Stimulated activated CD8-positive, alpha-beta memory T cell treated with anti-CD3 and anti-CD28 coated beads, Interleukin-7, amount 100 ng/mL, for 48 hours (primary cell): ENCODE measurements at places on chromosomes 5 and 9.
A peak's percentile ranks its signal among the peaks of the same experiment; 100 is the strongest.

GRCh38 chr9:115373000-115373709 is 255.2 kb upstream of the TNC start:
- DNase-seq: peak; percentile 18

DNA sequence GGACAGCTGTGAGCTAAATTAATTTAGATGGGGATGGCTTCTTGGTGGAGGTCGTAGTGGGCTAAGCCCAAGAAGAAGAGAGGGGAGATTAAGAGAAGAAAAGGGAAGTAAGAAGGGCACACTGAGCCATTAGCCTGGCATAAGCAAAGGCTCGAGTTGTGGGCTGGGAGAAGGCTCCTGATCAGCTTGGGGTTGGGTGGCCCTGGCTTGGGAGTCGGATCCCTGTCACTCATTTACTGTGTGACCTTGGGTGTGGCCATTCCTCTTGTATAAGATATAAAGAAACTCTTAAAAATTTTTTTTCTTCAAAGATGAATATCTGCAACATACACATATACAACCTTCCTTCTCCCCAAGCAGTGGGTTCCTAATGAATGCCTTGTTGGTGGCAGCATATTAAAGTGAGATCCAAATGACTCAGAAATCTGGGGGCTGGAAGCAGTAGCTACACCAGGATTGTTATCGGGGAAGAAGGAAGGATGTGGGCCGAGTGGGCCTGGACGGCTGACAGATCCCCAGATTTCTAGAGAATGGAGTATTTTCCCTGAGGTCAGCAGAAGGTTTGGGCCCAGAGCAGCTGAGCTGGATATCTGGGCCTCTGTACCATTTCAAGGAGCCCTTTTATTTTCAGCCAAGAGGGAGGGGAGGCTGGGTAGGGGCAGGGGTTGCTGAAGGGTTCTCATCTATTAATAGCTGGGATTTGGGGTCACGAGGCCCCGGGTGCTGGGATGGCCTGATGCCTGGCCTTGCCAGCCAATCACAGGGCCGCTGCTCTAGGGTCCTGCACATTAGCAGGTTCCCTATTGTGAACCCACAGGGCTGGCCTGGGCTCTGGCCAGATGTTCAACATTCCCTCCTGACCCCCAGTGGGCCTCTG is 52.1 kb downstream of the PPARGC1B start:
- no peak for DNase-seq

GRCh38 chr5:65394087-65394486 is 87.6 kb downstream of the ADAMTS6 start:
- DNase-seq: no peak

GRCh38 chr5:131406975-131407638 is 143.3 kb downstream of the CDC42SE2 start:
- no peak for DNase-seq

DNA sequence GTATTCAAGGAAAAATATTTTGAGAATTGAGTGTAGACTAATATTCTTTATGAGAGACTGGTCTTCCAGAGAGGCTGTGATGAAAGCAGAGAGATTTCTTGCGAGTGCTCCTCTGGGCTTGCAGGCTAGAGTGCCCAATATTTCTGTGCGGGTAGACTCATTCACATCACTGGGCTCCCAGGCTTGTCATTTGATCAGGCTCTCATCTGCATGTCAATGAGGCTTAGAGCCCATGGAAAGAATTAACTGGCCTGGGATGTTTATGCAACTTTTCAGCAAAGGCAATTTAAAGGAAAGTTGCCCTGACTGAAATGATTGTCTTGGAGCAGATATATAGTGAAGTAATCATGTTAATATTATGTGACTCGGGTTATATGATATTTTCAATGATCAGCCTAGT is 42.3 kb downstream of the SNCAIP start:
- DNase-seq: no peak

DNA sequence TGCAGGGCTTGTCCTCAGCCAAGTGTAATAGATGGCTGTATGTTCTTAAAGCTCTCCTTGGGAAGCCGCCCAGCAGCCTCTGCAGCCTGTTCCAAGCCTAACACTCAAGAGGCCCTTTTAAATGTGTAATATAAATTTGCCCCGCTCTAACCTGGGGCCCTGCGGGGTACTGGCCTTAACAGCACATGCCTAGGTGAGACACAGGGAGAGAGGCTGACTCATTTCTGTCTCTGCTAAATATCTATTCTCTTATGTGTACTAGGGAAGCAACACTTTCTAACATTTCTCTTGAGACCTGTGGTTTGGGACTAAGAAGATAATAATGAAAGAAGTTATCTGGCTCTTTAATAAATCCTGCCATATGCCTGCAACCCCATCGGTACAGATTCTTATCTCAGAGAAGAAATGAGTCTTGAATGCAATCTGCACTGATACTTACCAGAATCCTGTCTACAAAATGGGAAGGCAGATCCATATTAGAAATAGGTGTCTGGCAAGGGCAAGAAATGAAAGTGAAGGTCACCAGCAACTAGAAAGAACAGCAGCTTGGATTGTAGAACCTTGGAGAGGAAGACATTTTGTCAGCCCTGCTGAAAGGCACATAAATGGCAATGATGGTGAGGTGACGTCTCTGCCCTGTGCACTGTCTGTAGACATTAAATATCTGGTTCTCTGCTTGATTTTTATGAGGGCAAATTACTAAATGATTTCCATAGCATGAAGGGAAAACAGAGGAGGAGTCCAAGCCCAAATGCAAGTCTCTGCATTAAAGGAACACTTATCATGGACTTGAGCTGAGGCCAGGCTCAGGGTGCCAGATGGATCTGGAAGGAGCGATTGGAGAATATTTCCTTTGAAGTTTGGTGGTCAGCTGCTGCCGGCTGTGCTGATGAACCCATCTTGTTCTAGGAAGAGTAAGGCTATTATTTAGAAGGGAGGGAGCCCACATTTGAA is 14.5 kb upstream of the TGFBI start:
- DNase-seq: no peak

- no peak for DNase-seq
Observed at GRCh38 chr5:34523387-34523726, 132.8 kb upstream of the RAI14 start.

DNA sequence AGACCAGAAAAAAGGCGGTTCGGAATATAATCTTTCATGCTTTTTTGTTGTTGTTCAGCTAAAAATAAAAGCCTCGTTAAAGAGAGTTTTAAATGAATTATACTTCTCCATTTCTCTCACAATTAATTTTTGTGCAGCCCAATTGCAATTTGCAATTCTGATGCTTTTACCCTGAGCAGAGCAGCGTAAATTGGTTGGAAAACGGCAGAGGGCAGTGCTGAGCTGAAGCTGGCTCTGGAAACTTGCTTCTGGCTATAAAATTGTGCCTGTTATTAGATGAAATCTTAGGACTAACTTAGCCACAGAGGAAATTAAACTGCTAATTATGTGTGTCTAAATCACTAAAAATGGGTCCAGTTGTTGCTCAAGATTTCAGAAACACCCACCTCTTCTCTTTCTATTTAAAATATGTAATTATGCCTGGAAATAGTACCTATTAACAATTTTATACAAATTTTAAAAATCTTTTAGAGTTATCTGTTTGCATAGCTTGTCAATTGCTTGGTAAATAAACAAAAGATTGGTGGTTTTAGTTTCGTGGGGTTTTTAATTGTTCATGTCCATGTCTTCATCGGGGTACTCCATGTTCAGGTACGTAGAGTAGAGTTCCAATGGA is 441.8 kb upstream of the TLE4 start:
- DNase-seq: no peak

- DNase-seq: no peak
Observed at GRCh38 chr9:98410185-98410697, 154.8 kb upstream of the TBC1D2 start.

GRCh38 chr5:158463938-158464337 is 605.0 kb upstream of the CLINT1 start:
- no peak for DNase-seq

DNA sequence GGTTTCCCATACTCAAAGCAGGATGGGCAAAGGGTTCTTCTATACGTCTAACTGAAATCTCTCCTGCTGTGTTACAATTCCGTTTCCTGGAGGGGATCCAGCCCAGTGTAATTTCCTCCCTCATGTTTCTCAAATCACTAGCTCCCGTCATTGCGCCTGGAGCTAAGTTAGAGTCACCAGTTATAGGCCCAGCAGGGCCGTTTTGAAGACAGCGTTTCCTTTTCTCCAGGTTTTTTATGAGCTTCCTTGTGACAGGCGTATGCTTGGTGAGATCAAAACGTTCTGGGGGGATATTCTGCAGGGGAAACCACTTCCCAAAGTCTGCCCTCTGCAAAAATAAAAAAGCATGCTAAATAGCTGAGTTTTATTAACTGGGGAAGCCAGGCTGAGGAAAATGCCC is 53.0 kb upstream of the WWC1 start:
- no peak for DNase-seq

DNA sequence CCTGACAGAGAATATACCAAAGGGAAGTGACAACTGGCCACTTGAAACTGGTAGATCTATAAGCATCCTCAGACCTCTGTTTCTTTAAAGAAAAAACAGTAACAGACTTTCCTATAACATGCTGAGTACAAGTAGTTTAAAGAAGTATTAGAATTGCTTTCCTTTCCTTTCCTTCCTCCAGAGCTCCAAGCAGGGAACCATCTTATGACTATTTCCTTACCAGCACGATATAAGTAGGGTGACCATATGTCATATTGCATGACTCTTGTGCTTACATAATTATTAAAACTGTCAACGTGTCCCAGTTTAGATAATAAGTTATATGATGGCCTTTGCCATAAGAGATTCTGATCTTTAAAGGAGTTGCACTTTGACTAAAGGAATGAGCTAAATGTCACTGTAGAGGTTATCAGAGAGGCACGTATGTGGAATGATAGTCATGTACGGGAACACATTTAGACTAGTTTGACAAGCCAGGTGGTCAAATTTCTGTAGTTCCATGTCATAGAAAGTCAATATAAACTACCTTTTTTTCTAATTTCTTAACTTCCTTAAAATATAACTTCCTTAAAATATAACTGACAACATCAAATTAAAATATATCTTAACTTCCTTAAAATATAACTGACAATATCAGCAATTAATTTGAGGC is 212.7 kb upstream of the CD180 start:
- DNase-seq: no peak

DNA sequence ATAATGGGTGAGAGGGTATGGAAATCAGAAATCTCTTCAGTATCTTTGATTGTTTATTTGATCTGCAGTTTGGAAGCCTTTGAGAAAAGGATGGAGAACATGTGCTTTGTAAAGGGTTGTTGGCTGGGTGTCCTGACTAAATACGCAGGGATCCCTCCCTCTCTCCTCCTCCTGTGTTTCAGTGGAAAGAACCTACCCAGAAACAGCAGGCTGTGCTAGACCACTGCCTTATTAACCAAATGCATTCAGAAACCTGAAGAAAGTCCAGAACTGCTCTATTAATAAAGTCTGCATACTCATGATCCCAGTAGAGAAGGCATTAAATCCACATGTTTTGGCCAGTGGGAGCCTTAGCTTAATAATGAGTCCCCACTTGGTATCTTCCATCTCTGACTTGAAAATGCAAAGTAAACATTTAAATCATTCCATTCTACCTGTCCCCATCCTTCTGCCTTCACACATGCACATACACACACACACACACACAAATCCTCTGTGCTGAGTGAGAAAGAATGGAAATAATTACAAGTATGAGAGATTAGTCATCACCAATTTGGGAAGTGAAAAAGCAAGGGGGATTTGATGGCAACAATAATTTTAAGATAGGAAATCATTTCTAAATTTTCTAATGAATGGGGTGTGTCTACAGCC is 10.0 kb upstream of the LECT2 start:
- no peak for DNase-seq

DNA sequence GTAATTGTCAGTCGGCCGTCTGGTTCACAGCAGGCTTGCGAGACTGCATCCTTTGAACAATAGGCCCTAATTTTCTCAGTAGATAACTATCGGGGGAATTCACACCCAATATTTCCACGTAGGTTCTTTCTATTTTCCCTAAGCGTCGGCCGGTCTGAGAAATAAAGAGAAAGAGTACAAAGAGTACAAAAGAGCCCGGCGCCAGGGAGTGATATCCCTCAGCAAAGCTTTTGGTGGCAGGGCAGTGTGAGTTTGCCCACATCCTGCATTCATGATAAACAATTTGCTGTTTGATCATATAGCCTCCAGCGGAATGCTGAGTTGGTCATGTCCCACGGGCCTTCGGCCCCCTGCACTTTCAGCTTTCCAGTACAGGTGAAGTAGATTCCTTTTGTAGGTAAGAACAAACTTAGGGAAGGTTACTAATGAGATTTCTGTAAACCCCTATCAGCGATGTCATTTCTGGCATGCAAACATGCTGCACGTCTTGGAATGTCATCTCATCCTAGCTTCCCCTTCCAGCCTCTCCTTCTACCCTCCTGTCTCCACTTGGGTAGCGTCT is 4.7 kb upstream of the PTGR1 start:
- no peak for DNase-seq

- DNase-seq: no peak
Observed at GRCh38 chr9:38331141-38331540, 61.4 kb upstream of the ALDH1B1 start.

- DNase-seq: no peak
Observed at GRCh38 chr9:128072144-128073021, 4.4 kb downstream of the SLC25A25 start.

DNA sequence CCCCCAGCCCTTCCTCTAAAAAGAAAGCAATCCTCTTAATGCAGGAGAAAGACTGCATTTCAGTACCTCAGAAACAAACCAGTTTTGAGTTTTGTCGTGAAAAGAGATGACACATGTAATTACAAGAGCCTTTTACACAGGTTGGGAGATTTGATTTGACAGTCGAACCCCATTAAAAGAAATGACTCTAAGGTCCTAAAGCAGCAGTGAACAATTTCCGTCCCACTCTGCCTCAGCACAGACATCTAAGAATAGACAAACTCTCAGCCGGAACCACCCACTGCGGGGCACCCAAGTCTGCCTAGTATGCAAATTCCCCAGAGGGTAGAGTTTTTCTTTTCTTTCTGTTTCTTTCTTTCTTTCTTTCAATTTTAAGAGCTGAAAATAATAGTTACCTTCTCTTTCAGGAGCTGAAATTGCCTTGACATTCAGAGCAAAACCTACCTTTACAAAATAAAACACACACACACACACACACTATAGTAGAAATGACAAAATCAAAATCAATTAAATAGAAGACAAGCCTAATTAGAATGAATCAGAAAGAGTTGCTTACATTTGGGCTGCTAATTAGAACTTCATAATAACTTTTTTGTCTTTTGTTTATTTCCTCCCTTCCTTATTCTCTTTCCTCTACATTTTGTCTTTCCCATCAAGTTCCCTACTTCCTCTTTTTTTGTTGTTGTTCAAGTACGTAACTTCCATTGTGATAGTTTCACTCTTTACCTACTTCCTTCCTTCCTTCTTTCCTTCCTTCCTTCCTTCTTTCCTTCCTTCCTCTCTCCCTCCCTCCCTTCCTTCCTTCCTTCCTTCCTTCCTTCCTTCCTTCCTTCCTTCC is 65.1 kb downstream of the BASP1 start:
- DNase-seq: no peak

- no peak for DNase-seq
Observed at GRCh38 chr9:70491426-70492318, 77.2 kb upstream of the KLF9 start.
